ENCODE measurements at places on chromosomes 2 and 18.

- DNase-seq: no peak
These were observed 166.9 kb downstream of the ARHGAP15 start for GRCh38 chr2:143296089-143296488.

DNA sequence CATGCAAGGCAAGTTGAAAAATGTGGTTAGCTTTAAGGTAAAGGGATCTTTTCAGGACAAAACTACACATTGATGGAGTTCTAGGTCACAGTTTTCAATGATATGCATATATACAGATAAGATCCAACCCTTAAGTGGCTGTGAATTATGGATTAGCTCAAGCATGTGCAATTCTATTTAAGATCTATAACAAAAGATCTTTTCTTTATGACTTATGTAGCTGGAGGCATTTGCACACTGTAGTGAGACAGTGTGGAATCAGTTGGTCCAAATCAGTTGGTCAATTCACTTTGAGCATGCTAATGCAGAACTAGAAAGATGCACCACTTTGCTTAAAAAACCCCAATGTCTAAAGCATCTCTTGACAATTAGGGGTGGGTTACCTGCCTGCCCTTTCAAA lies 417.1 kb upstream of the ZEB2 start:
- no peak for DNase-seq

DNA sequence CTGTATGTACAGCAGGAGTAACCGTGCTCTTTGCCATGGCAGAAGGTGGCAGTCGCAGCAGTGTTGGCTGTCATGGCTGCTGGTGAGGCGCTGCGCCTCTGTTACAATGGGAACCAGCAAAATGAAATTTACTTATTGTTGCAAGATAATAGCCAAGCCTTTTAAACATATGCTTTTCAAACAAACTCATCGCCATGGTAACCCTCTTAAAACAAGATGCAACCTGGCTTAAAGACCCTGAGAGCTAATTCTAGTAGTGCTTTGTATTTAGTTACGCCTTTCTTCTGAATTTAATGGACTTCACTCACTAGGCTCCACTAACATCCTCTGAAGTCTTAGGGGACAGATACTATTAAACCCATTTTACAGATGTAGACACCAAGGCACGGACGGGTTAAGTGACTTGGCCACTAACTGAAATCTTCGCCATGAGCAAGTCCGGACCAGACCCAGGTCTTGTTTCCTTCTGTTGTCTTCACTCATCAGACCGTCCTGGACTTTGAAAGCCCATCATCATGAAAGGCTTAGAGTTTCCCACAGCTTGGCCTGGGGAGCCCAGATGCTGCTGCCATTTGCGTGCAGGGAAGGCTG lies 111.6 kb upstream of the ODC1 start:
- no peak for DNase-seq

- DNase-seq: peak; percentile 51
These were observed 127.3 kb downstream of the PRKCE start for GRCh38 chr2:45778720-45779171.

DNA sequence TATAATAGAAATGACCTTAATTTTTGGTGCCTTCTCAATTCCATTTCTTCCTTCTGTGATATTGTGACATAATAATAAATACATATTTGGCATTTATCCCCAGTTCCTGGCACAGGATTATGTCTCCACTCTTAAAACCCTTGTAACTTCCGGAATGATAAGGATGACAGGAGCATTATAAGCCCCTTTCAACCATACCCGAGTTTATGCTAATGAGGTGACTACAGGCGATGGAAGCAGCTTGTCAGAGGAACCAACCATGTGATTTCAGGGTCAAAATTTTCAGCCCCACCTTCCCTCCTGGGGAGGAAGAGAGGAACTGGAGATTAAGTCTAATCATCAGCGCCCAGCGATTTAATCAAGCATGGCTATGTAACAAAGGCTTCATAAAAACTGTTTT lies 528.5 kb upstream of the CRIM1 start:
- no peak for DNase-seq

GRCh38 chr2:74071426-74071825 lies 76.3 kb downstream of the BOLA3 start:
- DNase-seq: no peak

GRCh38 chr2:146784602-146785001 lies 1060.2 kb upstream of the ACVR2A start:
- DNase-seq: no peak

- DNase-seq: no peak
These were observed 51.7 kb downstream of the HPCAL1 start for GRCh38 chr2:10354399-10354798.

DNA sequence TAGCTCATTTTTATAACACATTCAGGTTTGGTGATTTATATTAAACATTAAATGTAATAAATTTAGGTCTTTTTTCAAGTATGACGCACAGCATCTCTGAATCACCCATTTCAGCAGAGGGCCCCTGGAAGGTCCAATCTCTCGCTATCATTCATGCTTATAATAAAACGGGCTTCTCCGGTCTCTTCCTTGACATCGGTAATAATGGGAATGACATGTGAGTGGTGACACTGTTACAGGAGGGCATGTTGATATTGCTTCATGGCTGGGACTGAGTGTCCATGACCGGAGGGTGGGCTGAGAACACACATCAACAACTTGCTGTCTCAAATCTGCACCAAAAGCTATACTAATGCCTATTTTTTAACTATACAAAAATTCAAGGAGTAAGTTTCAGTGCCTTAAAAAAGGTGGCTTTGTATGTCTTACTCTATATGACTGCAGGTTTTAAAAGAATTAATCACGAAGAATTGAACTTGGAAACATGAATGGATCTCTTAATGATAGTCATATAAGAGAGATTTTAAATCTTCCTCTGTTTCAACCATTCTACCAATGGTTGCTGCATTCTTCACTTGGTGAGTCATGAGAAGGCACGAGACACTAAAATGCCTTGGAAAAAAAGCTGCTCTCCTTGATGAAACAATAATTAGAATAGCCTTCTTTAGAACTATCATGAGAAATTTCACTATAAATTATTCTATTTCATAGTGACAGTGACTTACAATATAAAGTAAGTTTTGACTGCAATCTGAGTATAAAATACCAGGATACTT lies 101.9 kb upstream of the NRP2 start:
- no peak for DNase-seq

DNA sequence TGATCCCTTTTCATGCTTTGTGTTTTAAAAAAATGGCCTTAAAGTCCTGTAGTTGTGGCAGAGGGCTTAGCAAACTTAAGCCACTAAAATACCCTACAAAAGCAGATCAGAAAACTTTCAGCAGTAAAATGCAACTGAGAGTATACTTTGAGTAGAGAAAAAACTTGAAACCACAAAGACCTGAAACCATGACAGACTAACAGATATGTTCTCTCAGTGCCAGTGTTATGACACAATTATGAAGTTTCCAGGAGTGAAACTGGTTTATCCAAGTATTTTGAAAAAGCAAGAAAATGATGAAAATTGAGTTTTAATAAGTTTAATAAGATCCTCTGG lies 74.5 kb downstream of the SPRED2 start:
- no peak for DNase-seq

DNA sequence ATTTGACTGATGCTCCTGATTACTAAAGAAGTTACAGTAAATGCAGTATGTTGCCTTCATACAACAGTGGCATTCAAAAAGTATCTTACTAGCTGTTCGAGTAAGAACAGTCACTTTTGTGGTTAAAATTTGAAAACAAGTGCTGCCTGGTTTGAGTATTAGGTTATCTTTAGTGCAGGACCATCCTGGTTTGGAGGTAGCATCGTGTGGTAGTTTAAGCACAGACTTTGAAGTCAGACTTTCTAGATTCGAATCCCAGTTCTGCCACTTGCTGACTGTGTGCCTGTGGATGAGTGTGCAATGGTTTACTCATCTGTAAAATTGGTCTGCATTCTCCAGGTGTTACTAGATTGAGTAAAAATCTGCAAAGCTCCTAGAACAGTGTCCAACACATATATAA lies 96.8 kb downstream of the SGPP2 start:
- DNase-seq: no peak

DNA sequence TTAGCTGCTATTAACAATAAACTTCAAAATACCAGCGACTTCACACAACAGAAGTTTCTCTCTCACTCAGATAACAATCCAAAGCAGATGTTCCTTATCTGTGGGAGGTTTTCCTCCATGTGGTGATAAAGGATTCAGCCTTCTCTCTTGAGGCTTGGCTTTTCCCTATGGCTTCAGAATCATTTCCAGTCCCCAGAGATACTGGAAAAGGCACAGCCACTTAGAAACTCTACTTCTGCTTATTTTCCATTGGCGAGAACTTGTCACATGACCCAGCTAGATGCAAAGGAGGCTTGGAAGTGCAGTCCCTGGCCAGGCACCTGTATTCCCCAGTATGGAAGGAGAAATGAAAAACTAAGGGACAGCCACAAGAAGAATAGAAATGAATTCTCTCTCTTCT lies 344.8 kb downstream of the MTX2 start:
- DNase-seq: no peak

GRCh38 chr2:120617055-120617454 lies 118.6 kb upstream of the GLI2 start:
- DNase-seq: no peak

- no peak for DNase-seq
These were observed 1.2 kb downstream of the ABHD3 start for GRCh38 chr18:21703241-21703820.

DNA sequence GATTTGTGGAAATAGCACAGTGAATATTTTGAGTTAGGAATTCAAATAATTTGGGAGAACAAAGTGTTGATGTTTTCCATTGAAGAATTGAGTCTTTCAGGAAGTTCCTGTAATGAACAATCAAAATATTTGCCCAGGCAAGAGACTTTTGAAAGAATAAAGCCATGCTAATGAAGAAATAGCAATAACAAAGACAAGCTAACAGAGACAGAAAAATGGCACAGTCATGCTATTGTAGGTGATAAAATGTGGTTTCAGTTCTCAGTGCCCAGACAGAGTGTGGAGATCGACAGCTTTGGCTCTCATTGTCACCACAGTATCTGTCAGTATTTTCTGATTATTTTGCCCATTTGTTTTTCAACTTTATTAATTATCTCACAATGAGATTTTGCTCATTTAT lies 490.8 kb upstream of the PIK3C3 start:
- no peak for DNase-seq

DNA sequence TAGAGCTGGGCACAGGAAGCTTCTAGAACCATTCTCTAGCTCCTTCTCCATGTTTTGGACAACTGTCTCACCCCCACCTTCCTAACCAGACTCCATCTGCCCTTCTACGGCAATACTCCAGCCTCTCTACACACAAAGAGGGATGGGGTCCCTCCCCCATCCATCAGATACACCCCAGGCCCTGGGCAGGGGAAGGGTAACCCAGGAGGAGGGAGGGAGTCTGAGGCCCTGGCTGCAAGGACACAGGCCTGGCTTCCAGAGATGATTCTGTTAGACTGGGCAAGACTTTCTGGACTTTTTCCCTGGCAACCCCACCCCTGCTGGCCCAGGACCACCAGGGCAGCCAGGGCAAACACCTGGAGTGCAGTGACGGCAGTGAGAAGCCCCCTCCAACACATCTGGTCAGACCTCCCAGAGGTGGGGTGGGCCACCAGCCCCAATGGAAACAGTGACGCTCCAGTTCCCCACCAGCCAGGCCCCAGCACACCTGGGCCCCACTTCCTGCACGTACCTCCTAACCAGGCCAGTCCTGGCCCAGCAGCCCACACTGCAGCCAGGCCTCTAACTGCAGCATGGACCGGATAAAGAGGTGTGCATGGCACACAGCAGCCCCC lies 6.5 kb downstream of the CYP26B1 start:
- no peak for DNase-seq

- no peak for DNase-seq
These were observed 4.3 kb downstream of the RAX start for GRCh38 chr18:59268721-59269562.

DNA sequence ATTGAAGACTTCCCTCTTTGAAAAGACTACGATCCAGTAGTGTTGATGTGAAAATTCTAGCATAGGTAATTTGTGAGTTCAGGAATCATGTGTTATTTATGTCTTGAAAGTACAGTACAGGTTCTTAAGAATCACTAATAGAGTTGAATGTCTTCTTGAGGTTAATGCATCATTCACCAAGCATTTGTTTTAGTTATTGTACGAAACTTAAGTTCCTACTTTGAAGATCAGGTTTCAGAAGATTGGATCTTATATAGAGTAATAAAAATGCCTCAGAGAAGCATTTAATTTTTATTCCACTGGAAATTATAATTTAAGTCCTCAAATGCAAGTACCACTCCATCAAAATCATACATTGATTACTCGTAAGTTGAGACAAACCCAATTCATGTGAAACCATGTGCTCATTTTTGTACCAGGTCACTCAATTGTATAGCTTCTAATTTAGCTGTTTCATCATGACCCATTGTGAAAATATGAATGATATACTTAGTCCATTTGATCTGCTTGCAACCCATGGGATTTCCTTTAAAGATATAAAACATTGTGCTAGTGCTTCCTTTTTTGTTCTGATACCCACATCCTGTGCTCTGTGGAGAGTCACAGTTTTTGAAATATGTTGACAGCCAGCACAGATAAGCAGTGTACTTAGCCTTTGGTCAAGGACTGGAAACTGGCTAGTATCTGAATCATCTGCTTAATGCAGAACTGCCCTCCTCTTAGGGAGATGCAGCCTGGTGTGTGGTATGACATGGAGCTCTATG lies 22.5 kb upstream of the RAB27B start:
- no peak for DNase-seq

- DNase-seq: no peak
These were observed 690.4 kb upstream of the NRXN1 start for GRCh38 chr2:51722311-51722710.

- DNase-seq: no peak
These were observed 396.1 kb downstream of the NRXN1 start for GRCh38 chr2:50635824-50636223.

DNA sequence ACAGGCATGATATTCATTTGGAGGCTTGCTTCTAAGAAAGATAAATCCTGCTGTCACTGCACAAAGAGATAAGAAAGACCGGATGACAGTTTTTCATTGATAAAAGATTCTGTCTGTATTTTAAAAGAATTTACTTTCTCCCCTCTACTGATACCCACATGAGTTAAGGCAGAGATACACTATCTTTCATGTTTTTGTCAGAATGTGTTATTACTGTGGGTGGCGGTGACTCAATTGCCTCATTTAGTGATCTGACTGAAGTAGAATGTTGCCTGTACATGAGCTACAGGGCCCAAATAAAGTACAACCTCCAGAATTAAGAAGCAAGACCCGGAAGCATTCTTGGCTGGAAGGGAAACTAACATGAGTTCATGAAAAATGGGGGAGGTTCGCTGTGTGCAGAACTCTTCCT lies 480.0 kb downstream of the SLC4A3 start:
- DNase-seq: no peak

GRCh38 chr2:232457121-232458011 lies 1.4 kb downstream of the ALPI start:
- no peak for DNase-seq

GRCh38 chr2:143935482-143935752 lies 584.5 kb downstream of the ZEB2 start:
- no peak for DNase-seq

DNA sequence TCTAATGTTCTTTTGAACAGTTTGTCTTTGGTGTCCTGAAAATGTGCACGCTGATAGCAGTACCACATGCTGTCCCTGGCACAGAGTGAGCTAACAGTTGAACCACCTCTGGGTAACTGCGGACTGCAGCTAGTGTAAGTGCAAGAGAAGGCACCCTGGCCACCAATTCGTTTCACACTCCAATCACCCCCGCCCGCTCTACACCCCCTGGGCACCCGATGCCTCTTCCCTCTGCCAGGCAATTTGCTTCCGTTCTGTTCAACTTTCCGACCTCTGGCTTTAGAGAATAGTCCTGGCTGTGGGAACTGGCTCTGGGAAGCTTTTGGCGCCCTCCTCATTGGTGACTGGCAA lies 1.4 kb downstream of the DOCK10 start:
- DNase-seq: no peak

GRCh38 chr2:105872142-105872728 lies 127.5 kb downstream of the NCK2 start:
- DNase-seq: no peak

GRCh38 chr2:78465707-78466106 lies 559.8 kb upstream of the REG3G start:
- no peak for DNase-seq
